Bronchus fibroblast of lung (primary cell): ENCODE measurements at places on chromosomes 6 and 20. TPM values are rescaled to one million over a fixed set of nuclear protein-coding genes. Genes with fewer than 3 reads are reported as not detected.

SIM1 gene
- not detected in 2 replicates for total RNA-seq

SYCP2L gene
- under 0.01 and 0.30 TPM in 2 replicates for total RNA-seq

IRAK1BP1 gene
- 2.8 and 3.0 TPM in 2 replicates for total RNA-seq

CAPN11 gene
- total RNA-seq = not detected in 2 replicates

SIRPB1 gene
- total RNA-seq = 0.67 and 2.2 TPM in 2 replicates

C4A gene
- total RNA-seq = 2.7 and 2.8 TPM in 2 replicates

FAM217A gene
- not detected in 2 replicates for total RNA-seq

RFX6 gene
- not detected in 2 replicates for total RNA-seq

EPHA7 gene
- 0.15 and 0.34 TPM in 2 replicates for total RNA-seq

VSX1 gene
- total RNA-seq = not detected in 2 replicates

SLC13A3 gene
- 3.3 and 6.1 TPM in 2 replicates for total RNA-seq

BPIFB4 gene
- total RNA-seq = not detected in 2 replicates

LHFPL5 gene
- not detected in 2 replicates for total RNA-seq

BTN1A1 gene
- total RNA-seq = not detected in 2 replicates

VWA7 gene
- total RNA-seq = 0.45 and 0.67 TPM in 2 replicates

COL20A1 gene
- total RNA-seq = not detected in 2 replicates

EYA2 gene
- 0.74 and 1.0 TPM in 2 replicates for total RNA-seq

LAMP5 gene
- total RNA-seq = not detected in 2 replicates

B3GALT4 gene
- total RNA-seq = 4.4 and 4.9 TPM in 2 replicates

TEAD3 gene
- total RNA-seq = 27.9 and 31.8 TPM in 2 replicates

RNF5 gene
- 74.6 and 80.7 TPM in 2 replicates for total RNA-seq

RBPJL gene
- total RNA-seq = not detected in 2 replicates

WASF1 gene
- total RNA-seq = 10.1 and 12.4 TPM in 2 replicates

SLCO4A1 gene
- total RNA-seq = 0.17 and 0.74 TPM in 2 replicates

SYNDIG1 gene
- not detected in 2 replicates for total RNA-seq

OR2B3 gene
- not detected in 2 replicates for total RNA-seq

PRKN gene
- 0.89 and 2.9 TPM in 2 replicates for total RNA-seq

THBD gene
- 1.5 and 1.6 TPM in 2 replicates for total RNA-seq

IL17A gene
- not detected in 2 replicates for total RNA-seq

CAGE1 gene
- total RNA-seq = 0.17 TPM in 1 of 2 replicates, not detected in the other
